Activated T-cell treated with anti-CD3 and anti-CD28 coated beads, Interleukin-2, amount 50 U/mL, for 48 hours (primary cell): ENCODE measurements at places on chromosomes 7 and 10.

- DNase-seq = no peak
Observed at GRCh38 chr10:93208717-93209464, 135.2 kb downstream of the CYP26A1 start.

DNA sequence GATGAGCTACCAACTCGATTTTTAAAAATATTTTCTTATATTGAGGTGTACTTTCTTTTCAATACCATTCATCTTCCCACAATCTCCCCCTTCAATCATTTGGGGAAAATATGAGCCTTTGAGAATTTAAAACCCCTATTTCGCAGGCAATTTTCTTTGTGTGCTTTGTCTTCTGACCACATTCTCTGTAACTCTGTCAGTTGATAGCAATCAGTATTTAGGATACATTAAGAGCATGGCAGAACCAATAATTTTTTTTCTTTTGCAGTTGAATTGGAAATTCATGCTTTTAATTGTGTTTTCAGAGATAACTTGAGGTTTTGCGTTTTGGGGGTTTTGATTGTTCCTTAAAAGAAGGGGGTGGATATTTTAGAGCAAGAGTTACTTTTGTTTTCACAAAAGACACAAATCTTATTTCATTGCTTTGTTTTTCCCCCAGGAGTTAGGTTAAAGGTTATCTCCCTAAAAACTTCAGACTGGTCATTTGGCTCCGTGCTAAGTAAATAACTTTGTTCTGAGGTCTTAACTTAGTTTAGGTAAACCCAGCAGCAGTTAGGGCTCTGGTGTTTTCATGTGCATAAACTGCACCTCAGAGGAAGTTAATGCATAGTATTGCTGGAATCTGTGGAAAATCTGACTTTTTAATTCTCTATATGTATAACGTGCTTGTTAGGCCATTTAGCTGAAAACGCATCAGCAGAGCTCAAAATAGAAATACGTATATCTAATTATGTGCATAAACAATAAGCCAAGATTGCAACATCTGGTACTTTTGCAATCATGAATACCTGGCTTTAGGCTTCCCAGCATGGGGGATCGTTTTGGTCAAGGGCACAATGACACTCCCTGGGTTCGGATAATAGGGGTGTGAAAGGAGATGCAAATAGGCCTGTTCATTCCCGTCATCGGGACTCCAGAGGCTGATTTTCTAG lies 676.4 kb upstream of the ANKRD30A start:
- no peak for DNase-seq

DNA sequence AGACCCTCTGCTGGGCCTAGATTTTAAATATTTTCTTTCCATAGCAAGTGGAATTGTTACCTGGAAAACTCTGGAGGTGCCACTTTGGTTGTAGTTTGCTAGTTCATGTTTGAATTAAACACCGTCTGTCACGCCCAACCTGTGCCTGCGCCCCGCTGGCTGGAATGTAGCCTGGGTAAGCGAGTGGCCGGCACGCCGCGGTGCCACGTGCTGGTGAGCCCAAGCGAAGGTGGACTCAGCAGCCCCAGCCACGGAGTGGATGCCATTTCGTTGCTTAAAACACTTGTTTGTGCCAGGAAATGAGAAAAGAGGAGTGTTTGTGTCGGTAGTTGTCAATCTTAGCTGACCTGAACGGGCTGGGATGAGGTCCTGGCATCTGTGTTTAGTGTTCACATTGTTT lies 2.7 kb downstream of the GET4 start:
- no peak for DNase-seq

DNA sequence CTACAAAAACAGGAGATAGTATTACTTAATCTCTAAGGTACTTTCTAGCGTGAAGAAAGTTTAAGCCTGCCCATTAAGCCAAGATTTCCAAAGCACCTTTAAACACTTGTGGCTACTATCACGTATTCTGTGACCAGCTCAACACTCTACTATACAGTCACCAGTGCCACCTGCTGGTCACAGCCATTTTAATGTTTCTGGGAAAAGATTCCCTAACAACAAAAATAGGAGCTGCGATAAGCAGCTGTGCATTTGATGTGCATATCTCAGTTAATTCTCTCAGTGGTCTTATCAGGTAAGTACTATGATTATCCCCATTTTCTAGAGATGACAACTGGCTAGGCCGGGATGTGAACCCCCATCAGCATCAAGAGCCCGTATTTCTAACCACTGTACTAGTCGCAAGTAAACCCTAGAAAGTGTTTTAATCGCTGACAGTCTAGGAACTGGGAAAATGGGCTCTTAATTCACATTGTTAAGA lies 860 bp downstream of the SEC31B start:
- DNase-seq = peak; percentile 76

GRCh38 chr7:155381852-155382801 lies 75.8 kb upstream of the EN2 start:
- no peak for DNase-seq

DNA sequence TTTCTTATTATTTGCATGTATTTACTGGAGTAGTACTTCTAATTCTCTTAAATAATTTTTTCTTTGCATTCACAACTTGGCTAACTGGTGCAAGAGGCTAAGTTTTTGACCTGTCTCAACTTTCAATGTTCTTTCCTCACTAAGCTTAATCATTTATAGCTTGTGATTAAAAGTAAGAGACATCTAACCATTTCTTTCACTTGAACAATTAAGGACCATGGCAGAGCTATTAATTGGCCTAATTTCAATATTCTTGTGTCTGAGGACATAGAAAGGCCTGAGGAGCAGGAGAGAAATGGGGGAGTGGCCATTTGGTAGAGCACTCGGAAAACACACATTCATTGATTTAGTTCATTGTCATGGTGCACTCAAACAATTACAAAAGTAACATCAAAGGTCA lies 141.4 kb upstream of the TMEM196 start:
- DNase-seq = no peak

GRCh38 chr10:92907280-92907679 lies 59.0 kb downstream of the EXOC6 start:
- DNase-seq = no peak

DNA sequence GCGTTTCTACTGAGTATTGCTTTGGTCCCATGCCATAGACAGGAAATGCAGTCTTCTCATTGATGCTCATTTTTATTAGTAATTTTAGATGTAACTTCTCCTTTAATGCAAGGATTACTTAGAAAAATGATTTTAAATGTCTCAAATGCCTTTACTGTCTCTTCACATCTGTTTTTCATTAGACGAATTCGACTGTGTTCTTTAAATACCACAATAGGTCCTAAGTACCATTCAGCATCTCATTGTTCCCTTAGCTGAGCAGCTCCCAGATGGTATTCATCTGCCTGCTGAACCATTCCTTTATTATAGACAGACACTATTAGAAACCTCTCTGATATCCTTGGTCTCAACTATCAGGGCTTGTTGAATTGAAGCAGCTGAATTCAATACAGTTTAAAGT lies 113.6 kb downstream of the LSMEM1 start:
- DNase-seq = no peak

GRCh38 chr10:113047605-113047962 lies 97.5 kb downstream of the TCF7L2 start:
- DNase-seq = no peak

DNA sequence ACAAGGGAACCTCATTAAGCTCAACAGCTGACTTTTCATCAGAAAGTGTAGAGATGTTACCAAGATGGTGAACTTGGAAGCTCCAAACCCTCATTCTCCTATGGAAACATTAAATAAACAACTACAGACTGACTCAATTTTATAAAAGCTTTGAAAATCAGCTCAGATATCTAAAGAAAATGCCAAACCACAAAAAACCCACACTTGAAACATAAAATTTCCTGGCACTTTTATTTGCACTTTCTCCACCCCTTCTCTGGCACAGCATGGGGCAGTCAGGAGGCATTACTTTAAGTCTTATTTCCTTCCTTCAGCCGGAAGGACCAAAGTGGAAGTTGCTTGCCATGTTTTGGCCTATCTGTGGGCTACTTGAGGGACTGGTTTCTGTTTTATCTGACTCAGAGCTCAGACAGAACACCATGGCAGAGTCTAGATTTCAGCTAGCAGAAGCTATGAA lies 114.7 kb downstream of the ODAD2 start:
- no peak for DNase-seq

DNA sequence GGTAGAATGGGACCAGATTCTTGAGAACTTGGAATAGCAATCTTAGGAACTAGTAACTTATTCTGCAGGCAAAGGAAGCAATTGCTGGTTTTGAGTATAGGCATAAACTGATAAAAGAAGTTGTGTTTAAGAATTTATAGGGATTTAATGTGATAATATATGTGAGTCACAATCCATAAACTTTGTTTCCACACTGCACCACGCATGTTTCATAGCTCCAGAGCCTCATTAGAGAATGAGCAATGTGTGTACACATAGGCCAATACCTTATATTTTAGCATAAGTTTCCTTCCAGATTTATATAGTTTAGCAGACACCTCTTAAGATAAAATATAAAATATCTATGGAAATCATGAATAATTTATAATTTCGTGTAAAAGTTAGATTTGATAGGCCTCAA lies 175.5 kb upstream of the SEMA3A start:
- DNase-seq = no peak

- no peak for DNase-seq
Observed at GRCh38 chr10:22676435-22676834, 37.9 kb downstream of the PIP4K2A start.

DNA sequence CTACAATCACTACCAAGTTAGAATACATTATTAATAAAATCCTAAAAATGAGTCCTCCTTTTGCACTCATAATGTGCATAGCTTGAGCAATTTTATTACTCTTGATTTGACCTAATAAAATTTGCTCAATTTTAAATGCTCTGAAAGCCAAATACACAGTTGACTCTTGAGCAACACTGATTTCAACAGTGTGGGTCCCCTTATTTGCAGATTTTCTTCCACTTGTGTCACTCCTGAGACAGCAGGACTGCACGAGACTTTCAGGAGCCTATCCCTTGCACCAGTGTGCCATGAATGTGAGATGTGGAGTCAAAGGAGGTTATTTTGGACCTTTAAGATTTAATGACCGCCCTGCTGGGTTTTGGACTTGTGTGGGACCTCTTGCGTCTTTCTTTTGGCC lies 23.2 kb downstream of the RNF216 start:
- no peak for DNase-seq

DNA sequence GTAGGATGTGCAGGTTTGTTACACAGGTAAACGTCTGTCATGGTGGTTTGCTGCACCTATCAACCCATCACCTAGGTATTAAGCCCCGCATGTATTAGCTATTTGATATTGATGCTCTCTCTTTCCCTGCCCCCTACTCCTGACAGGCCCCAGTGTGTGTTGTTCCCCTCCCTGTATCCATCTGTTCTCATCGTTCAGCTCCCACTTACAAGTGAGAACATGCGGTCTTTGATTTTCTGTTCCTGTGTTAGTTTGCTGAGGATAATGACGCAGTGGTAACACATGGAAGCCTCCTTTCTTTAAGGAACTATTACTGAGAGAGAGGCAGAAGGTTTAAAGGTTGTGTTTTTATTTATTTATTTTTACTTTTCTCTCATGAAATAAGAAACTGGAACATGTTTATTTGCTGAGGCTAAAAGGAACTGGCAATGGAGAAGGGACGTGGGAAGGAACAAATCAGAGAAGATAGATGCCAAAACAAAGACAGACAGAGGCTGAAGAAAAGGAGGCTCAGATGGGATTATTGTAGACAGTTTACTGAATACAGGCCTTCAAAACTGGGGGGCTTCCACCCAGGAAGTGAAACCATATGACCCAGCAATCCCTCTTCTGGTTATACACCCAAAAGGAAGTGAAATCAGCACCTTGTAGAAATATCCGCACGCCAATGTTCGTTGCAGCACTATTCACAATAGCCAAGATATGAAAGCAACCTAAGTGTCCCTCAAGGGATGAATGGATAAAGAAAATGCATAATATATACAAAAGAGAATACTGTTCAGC lies 556.3 kb downstream of the GRM8 start:
- no peak for DNase-seq

DNA sequence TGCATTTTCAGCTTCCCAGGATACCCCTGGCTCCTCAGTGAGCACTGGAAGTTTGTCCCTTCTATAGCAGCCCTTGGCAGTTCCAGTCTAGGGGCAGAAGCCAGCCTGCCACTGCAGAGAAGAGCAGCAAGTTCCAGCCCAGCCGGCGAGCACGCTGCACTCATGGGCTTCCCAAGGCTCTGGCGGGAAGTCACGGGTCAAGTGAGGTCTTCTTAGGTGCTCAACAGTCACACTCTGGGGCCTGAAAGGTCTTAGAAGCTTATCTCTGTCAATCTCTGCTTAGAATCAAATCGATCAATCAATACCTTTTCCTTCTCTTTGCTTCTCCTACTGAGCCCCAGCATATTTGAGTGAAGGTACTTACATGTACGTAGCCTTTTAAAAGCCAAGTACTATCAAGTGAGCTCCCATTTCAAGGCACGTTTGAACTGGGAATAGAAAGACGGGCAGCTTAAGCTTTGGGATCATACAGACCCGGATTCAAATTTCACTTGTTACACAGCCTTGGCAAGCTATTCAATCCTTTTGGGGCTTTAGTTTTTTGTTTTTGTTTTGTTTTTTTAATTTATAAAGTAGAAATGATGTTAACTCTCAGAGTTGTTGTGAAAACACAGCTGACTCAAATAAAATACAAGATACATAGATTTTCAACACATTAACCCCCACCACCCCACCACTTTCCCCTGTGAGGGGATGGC lies 152.6 kb upstream of the KLF14 start:
- DNase-seq = peak; percentile 21

DNA sequence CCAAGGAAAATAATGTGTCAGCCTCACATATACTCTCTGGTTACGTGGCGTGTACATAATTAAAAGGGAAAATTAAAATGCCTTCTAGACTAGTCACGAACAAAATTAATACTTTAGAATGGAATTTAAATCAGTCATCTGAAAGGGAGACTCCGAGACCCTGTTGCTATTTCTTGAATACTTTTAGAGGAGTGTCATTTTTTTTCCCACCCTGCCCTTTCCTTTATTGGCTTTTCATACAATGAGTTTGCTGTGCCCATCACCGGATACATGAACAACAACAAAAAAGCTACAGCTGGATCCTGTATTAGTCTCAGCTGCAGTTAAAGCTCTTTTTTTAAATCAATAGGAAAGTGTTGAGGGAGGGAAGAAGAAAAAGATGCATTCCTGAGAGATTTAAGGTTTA lies 20.1 kb downstream of the CYTH3 start:
- no peak for DNase-seq

- DNase-seq = no peak
Observed at GRCh38 chr7:151367284-151367683, 25.7 kb downstream of the NUB1 start.
